ENCODE measurements at places on chromosomes 2 and 18.

DNA sequence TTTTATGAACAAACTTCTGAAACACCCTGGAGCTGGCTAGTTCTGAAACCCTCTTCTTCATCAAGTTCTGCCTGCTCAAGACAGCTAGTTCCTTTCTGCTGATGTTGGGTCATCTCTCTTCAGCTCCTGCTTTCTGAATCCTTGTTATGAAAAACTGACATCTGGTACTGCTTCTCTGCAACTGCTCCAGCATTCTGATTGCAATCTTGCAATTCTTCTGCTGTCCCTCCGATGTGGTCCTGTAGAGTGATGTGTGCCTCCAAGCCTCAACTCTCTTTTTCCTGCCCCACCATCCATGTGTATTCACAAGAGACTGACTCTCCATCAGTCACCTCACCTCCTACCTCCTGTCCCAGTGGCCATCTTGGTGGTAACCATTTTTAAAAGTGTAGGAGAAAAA is 21.8 kb downstream of the COL6A3 start:
- DNase-seq, result no peak

DNA sequence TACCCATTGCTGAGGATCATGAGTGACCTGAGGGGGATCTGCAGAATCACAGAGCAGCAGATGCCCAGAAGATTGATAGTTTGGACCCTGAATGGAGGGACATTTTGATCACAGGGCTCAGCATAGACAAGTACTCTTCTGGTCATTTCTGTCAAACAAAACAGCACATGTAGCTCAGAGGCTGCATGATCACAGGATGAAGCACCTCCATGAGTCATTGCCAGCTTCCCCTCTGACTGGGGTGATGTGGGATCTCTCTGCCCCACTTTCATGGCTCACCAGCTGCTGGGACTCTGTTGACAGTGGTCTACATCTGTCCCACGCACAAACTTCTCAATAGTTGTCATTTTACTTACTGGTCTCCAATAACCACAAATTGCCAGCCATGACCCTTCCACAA is 264.1 kb downstream of the RPIA start:
- DNase-seq, result no peak

DNA sequence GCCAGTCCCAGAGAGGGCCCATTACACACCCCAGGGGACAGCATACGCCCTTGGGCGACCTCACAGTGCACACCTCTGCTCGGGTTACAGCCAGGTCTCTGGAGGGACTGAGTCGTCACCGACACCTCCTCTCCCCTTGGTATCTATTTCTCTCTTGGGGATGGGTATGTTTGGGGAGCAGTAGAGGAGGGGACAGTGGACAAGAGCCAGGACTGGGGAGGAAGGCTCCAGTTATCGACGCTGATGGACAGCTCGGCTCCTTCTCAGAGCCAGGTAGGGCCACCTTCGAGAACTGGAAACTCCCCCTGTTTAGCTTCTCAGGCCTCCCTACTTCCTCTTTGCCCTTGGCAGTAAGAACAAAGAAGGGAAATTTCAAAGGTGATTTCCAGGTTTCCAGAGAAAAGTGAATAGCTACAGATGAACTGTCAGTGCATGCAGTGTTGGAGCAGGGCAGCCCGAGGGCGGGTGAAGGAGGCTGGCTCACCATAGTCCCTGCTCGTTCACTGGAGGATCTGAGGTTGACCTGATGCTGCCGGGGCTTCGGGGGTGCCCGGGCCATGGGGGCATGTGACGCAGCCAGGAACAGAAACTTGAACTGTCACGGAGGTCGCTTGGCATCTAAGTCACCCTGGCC is 4.4 kb upstream of the SEMA4C start:
- DNase-seq, result no peak

DNA sequence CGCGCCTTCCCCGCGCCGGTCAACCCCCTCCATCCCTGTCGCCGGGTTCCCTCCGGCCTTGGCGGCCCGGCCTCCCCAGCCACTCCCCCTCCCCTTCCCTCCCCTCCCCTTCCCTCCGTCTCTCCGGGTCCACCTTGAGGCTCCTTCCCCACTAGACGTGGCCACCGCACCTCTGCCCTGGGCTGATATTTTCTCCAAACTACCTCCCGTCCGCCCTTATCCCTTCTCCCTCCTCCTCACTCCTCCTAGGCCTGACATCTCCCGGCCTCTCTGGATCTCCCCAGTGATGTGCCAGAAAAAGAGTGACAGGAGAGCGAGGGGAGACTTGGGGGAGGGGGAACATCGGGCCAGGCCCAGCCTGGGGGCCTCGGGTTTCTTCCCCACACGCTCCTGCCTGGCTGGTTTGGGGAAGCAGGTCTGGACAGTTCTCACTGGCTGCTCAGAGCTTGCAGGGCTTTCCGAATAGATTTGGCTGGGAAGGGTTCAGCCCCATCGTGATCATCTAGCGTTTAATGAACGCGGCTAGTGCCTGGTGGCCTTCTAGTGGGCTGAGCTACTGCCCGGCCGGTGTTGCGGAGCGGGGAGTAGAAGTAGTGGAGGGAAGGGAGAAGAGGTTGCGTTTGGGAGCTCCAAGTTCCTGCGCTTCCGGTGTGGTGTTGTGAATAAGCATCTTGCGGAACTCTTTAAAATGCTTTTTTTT is 641 bp downstream of the MAPRE3 start:
- no peak for DNase-seq

DNA sequence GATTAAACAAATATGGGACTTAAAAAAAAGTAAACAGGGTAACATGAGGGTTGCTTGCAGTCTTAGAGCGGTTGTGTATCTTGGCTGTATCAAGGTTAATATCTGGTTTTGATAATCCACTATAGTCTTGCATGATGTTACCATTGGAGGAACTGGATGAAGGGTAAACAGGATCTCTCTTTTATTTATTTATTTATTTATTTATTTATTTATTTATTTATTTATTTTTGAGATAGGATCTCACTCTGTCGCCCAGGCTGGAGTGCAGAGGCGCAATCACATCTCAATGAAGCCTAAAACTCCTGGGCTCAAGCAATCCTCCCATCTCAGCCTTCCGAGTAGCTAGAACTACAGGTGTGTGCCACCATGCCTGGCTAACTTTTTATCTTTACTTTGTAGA is 42.9 kb upstream of the FAM124B start:
- no peak for DNase-seq

GRCh38 chr2:151518802-151519201 is 109.1 kb downstream of the RIF1 start:
- DNase-seq, result no peak

DNA sequence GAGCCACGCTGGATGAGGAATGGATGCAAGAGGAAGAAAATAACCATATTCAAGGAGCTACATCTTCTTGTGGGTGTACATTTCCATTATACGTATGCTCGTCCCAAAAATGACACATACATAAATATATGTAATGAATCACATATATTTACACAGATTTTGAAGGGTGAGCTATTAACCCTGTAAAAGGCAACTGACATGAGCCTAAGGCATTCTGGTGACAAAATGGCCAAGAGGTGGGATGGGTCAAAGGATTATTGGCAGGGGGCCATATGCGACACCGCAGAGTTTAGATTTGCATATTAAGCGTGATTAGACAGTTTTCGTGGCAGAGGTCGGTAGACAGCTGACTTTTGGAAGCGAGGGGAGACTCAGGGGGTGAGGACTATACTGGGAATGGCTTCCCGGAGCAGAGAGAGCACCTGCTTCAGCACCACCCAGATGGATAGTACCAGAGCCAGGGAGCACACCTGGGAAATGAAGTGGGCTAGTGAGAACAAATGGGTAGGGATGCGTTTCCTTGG is 431 bp upstream of the CNRIP1 start:
- DNase-seq, result no peak

DNA sequence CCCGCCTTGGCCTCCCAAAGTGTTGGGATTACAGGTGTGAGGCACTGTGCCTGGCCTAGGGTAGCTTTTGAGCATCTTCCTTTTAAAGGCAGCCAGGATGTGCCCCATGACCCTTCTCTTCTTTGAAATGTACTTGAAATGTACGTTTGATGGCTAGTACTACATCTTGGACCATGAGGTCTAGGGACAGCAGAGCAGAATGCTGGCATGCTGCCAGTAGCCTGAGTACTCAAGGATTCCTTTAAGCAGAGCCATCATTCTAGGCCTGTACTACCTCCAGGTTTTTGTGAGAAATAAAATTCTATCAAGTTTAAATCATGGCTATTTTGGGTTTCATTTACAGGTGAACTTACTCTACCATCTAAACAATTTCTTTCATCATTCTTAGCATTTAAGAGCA is 2.9 kb upstream of the EML6 start:
- no peak for DNase-seq

DNA sequence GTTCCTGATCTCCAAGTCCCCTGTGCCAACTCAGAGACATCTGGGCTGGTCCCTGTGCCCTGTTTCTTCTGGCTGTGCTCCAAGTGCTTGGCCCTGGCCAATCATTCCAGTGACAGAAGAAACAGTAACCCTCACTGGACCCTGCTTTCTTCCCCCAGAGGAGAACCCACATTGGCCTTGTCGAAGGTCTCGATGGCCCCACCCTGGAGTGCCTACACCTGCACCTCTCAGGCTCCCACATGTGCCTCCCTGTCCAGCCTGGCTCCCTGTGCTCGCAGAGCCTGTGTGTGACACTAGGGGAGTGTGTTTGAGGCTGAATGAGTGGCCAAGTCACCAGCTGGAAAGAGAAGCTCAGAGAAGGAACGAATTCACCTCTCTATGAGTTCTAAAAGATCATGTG is 5.9 kb upstream of the MAL start:
- DNase-seq, result no peak

- no peak for DNase-seq
These were observed 111.6 kb upstream of the SERTAD2 start for GRCh38 chr2:64765160-64765805.

GRCh38 chr2:197704434-197705120 is 592 bp upstream of the MARS2 start:
- no peak for DNase-seq

DNA sequence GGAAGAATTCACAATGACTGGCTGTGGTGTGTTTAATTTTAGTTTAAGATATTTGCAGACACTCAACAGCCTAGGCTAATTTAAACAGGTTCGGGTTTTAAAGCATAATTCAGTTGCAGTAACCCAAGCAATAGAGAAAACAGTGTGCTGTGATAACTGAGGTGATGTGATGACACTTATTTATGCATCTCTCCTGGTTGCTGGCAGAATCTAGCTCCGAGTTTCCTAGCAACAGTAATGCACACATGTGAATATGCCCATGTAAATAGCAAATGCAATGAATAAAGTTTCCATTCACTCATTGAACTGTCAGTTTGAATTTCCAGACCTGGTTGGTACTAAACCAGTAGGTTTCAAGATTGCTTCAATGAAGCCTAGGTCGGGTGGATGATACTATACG is 426.5 kb downstream of the TMX3 start:
- no peak for DNase-seq

GRCh38 chr2:18001671-18002070 is 123.2 kb downstream of the KCNS3 start:
- DNase-seq, result no peak

GRCh38 chr2:237570776-237571335 is 4.5 kb downstream of the PRLH start:
- DNase-seq, result no peak

- no peak for DNase-seq
These were observed 15.7 kb downstream of the ZEB2 start for GRCh38 chr2:144504218-144504641.

DNA sequence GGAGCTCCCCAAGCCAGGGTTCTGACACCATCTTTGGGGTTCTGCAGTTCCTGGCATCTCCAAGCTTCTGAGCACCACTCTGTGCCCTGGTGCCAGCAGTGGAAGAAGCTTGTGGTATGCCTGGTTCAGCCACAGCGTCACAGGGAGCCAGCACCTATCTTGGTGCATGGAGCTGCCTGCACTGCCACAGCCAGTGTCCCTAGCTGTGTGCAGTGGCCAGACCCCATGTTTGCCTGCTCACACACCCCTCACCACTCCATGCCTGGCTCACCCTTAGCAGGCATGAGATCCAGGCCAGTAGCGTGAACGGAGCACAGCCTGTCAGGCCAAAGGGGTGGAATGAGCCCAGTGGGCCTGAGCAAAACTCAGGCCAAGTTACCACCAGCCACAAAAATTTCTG is 290.2 kb upstream of the LRATD1 start:
- DNase-seq, result no peak

DNA sequence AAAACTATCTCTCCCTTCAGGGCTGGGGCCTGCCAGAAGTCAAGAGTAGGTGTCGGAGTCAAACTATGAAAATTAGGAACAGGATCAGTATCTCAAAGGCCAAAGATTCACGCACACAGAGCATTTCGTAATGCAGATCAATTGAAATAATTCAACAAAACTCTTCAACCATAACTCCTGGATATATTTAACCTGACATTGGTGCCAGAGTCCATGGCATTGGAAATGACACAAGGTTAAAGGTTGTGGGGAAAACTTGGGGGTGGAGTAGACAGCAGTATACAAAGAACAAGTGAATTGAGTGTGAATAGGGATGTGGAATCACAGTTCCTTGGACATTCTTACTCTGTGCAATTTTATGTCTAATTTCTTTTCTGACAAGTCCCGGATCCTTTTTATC is 788.0 kb upstream of the GYPC start:
- no peak for DNase-seq

DNA sequence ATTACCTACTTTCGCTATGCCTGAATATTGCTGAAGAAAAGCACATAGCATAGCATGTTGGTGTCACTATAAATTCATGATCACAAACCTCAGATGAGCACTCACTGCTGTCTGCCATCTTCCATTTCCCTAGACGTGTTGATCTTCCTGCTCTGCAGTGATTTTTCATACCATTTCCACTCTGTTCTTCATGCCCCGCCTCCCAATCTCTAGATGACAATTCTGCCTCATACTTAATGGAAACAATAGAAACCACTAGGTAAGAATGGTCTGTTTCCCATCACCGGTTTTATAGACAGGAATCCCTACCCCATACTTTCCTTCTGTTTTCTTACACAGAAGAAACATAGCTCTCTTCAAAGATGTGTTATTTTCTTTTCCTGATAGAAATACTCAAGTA is 63.8 kb downstream of the PIK3C3 start:
- no peak for DNase-seq

- DNase-seq, result no peak
These were observed 20.7 kb downstream of the FARP2 start for GRCh38 chr2:241376808-241377207.

All from stimulated activated CD4-positive, alpha-beta T cell treated with anti-CD3 and anti-CD28 coated beads, TNF-alpha, amount 100 ng/mL, for 1 hour (primary cell).